ENCODE measurements at places on chromosomes 7 and 10.

DNA sequence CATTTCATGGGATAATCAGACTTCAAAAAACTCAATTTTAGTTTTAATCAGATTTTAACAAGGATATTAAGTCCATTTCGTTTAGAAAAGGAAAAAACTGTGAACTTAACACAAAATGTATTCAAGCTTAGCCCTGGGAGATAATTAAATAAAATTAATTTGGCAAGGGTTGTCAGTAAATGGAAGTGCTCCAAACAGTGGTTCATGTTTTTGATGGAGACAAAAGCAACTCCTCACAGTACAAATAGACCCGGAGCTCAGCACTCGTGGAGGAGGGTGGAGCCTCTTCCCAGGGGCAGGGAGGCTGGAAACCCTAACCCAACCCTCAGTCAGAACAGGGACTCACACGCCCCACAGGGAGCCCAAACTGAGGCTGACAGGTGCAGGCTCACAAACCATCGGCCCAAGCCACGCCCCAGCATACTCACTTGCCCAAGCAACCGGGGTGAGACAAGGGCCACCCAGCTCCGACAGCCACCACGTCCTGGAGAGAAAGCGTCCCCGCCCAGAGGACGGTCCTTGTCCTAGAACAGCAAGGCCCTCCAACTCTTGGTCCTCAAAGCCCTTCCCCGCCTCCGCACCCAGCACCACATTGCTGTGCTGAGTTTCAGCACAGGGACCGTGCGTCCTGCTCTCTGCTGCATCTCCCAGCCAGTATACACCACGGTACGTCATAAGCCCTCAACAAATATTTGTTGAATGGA, 39.8 kb downstream of the MAD1L1 start:
- DNase-seq: no peak

GRCh38 chr10:119398996-119399395, 143.5 kb downstream of the RGS10 start:
- DNase-seq: no peak

DNA sequence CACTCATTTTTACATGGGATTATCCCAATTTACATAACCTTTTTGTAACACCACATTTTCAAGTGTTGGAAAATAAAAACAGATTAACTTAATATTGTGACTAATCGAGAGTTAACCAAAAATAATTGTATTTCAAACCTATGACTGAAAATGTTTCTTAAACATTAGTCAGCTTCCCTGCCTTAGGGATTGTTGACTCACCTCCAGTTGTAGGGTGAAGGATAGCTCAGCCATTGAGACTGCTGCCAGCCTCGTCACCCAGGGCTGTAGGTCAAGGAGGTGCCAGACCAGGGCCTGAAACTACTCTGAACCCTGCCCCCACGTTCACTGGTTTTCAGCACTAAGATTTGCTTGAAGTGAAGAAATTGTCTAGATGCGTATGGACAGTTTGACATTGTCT, 351.2 kb downstream of the GFRA1 start:
- DNase-seq: no peak

- no peak for DNase-seq
Measured at GRCh38 chr7:121480566-121481335, 84.6 kb upstream of the FAM3C start.

DNA sequence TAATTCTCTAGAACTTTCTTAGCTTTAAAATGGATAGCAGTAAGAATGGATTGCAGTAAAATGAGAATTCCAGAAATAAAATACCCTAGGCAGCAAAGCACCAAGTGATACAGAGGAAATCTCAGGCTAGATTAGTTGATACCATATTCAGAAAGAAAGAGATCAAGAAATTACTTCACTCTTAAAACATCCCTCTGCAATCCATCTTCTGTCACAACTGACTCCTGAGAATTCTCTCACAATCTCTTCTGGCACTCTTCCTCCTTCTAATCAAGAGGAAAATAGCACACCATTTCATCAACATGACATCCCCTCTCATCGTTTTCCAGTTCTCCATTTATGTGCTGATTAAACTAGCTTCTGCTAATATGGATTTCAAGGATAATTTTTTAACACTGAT, 42.2 kb upstream of the LAMB1 start:
- DNase-seq: no peak

DNA sequence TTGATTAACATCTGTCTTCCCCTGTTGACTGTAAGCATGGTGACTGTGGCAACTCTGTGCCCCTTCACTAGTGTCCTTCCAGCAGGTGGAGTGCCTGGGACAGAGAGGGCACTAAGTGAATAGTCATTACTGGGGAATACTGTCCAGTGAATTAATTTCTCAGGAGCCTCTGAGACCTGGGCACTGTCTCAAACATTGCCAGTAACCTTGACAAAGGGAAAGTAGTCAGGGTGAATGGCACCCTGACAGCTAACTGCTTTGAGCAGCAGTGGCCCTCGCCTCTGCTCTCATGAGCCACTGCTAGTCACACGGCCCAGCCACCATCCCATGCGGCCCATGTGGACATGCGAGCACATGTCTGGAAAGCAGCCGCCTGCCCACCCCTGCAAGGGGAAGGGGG, 13.1 kb upstream of the GRB10 start:
- no peak for DNase-seq

GRCh38 chr10:34297541-34298345, 517.4 kb downstream of the PARD3 start:
- no peak for DNase-seq

- DNase-seq: no peak
Measured at GRCh38 chr7:72343991-72344390, 68.1 kb downstream of the CALN1 start.

DNA sequence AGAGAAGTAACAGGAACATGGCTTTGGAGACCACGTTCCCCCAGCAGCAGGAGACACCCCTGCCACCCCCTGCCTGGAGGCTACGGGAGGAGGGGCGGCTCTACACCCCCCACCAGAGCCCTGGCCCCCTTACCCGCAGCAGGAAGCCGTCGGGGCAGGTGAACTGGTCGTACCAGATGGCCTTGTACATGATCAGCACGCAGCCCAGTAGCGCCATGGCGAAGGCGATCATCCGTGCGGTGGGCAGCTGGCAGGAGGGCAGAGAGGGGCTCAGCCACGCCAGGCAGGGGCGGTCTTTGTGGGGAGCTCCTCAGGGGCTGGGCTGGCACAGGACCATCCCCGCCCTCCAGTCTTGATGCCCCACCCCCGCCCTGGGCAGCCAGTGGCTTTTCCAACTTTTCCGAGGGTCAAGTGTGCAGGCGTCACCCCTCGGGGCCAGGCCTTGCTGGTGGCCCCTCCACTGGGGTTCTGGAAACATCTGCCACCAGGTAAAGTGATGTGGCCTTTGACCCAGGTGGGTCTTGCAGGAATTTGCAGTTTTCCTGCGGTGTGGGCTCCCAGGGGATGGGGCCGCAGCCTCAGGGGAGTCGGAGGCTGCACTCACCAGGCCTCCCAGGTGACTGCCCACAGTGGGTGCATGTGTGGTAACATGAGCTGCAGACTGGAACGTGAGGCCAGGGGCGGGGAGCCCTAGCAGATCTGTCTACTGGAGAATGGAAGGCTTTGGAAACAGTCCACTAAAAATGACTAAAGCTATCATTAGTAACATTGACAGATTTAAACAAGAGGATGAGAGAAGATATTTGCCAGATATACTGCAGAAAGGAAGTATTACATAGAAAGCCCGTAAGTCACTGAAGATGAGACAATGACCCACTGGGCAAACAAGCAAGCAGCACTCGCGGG, 9.7 kb downstream of the CALY start:
- no peak for DNase-seq

GRCh38 chr7:45246339-45246738, 88.7 kb downstream of the RAMP3 start:
- DNase-seq: no peak

- DNase-seq: no peak
Measured at GRCh38 chr7:101901661-101902491, 84.5 kb downstream of the CUX1 start.
